HFF-Myc (cell line): ENCODE measurements at places on chromosomes 6 and 20.

- DNase-seq, result no peak
Observed at GRCh38 chr6:145327586-145327985, 407.7 kb downstream of the EPM2A start.

GRCh38 chr6:131476362-131476761 lies 96.7 kb upstream of the ARG1 start:
- DNase-seq, result no peak

GRCh38 chr20:12928755-12929401 lies 79.9 kb upstream of the SPTLC3 start:
- DNase-seq, result peak; percentile 10

GRCh38 chr6:75436869-75437268 lies 56.7 kb downstream of the FILIP1 start:
- no peak for DNase-seq

- no peak for DNase-seq
Observed at GRCh38 chr20:18647777-18648176, 59.9 kb downstream of the DTD1 start.

DNA sequence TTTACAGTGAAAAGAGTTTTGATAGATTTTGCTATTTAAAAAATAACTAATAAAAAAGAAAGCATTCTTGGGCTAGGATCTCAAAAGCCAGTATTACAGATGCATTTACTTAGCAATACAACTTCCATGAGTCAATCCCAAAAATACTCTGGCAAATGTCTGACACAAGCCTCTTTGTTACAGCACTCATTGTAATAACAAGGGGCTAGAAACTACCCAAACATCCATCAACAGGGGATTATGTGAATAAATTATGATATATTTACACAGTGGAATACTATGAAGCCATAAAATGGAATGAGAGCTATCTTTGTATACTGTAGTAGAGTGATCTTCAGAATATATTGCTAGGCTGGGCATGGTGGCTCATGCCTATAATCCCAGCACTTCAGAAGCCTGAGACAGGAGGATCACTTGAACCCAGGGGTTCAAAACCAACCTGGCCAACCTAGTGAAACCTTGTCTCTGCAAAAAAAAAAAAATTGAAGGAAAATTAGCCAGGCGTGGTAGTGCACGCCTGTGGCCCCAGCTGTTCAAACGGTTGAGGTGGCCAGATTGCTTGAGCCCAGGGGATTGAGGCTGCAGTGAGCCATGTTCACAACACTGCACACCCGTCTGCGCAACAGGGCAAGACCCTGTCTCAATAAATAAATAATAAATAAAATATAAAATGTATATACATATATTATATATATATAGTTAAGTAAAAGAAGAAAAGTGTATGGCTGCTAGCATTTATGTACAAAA lies 34.7 kb upstream of the TOP1 start:
- DNase-seq, result no peak

- no peak for DNase-seq
Observed at GRCh38 chr6:30135147-30135546, 793 bp upstream of the TRIM40 start.

DNA sequence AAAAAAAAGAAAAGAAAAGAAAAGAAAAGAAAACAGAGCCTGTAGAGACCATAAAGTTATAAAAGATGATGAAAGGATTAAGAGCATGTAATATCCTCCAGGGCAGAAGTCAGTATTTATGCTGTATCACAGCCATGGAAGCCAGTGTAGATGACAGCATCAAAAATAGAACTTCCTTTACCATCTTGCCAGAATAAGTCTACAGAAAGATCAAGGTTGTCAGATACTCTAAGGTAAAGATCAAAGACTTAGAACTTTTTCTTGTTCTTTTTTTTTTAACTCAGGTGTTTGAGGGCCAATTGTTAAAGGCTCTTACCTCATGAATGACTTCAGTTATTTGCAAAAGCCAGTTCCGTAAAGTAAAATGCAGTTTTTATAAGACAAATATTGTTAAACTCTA lies 54.6 kb downstream of the ARHGAP18 start:
- no peak for DNase-seq

DNA sequence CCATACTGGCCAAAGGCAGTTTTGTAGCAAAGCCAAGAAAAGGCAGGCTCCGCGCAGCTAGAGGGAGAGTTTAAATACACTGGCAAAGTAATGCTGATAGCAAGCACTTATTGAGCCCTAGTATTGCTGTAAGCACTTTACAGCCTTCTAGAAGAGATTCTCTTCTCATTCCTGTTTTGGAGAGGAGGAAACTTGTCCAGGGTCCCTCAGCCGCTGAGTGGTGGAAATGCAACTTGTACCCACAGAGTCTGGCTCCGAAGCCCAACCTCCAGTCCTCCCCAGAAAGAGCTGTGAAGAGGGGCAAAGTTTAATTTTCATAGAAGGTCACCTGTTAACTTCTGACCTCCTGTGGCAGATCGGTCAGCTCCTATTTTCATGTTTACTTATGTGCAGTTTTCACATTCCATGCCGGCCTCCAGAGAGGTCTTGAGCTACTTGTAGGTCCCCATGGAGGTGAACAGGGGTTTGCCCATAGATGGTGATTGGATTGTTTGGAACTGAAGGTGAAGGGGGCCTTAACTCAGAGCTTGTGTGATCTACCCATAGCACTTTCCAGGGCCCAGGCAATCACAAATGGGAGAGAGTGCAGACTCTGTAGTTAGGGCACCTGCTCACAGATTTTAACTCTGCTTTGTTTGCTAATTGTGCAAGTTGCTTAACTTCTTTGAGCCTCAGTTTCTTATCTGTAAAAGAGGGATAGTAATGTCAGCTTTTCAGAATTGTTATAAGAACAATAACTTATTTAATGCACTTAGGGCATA lies 70.7 kb downstream of the LYRM2 start:
- no peak for DNase-seq

DNA sequence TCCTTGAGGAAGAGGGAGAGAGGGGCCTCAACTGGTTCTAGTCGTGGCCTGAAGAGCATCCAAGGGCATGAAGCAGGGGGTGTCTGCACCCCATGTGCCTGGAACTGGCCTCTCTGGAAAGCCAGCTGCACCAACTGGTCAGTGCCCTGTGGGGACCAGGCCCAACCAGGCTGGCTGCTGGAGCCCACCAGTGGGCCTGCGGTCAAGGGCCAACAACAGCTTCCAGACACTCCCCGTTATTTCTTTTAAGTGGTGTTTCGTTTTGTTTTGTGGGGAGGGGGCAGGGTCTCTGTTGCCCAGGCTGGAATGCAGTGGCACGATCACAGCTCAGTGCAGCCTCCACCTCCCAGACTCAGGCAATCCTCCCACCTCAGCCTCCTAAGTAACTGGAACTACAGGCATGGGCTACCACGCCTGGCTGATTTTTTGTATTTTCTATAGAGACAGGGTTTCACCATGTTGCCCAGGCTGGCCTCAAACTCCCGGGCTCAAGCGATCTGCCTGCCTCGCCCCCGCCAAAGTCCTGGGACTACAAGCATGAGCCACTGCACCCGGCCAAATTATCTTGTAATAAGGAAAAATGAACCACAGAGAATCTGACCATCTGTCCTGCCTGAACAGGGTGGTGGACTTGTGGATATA lies 11.9 kb upstream of the C20orf144 start:
- no peak for DNase-seq

DNA sequence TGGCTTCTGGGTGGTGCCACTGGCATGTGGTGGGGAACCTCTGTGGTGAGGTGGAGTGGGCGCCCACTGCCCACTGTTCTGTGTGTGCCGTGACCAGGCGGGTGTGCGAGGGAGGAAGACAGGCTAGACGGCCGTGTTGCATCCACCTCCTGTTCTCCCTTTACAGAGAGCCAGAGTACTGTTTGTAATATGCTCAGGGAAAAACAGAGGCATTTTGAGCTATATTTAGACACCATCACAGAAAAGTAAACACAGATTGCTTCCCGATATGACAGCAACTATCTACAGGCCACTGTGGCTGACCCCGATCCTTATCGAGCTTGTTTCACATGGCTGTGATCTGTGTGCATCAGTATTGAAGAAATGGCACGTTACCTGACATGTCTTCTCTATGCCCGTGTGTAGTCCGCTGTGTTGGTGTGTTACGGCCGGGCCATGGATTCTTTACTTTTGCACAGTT lies 45.6 kb downstream of the ARID1B start:
- DNase-seq, result no peak

DNA sequence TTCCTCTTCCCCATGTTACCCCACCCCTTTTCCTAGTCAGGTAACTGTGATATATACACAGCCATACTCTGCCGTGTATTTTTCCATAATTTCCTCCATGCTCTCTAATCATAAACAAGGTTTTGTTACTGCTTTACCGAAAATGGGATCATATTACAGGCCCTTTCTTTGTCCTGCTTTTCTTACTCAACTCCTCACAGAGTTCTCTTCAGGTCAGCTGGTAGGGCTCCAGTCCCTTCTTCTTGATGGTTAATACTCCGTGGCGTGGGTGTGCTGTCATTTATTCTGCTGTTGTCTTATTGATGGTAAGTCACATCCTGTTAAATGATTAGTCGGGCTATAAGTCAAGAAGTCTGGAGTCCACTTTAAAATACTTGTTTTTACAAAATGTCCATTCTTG lies 24.9 kb upstream of the PI16 start:
- no peak for DNase-seq

- no peak for DNase-seq
Observed at GRCh38 chr6:77425216-77425615, 38.1 kb downstream of the HTR1B start.

DNA sequence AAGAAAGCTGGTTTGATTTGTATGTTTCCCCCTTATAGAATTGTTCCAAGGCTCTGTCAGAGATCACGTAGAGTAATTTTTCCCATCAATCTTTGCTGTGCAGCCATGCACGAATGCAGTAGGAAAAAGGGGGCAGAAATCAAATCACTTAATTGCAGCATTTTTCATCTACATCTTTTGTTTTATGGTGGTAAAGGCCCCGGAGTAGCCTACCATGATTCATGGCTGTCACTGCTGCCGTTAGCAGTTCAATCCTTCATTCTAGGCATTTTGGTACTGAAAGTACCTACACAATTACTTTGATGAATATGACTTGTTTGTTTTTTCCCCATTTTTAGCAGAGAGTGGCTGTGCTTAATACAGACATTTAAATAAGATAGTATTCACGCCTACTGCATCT lies 631.9 kb upstream of the MMS22L start:
- DNase-seq, result no peak

GRCh38 chr6:122683989-122684651 lies 73.9 kb downstream of the PKIB start:
- DNase-seq, result no peak

GRCh38 chr20:9616833-9617461 lies 102.6 kb downstream of the LAMP5 start:
- DNase-seq, result peak; percentile 44

DNA sequence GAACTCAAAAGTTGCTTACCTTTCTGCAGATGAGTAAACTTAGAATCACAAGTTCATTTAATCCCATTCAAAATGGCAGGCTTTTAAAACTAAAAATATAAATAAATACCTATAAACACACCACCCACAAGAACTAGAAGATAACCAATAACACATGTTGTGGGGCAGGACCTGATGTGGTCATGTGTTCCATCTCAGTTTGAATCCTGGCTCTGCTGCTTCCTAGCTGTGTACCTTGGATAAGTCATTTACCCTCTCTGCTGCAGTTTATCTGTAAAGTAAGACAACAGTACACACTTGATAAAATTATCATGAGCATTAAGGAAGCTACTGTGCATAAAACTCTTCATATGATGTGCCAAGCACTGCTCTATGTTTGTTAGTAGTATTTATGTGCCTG lies 22.0 kb downstream of the TRIM27 start:
- DNase-seq, result peak; percentile 67

GRCh38 chr20:64011366-64011779 lies 24.6 kb upstream of the C20orf204 start:
- DNase-seq, result no peak

DNA sequence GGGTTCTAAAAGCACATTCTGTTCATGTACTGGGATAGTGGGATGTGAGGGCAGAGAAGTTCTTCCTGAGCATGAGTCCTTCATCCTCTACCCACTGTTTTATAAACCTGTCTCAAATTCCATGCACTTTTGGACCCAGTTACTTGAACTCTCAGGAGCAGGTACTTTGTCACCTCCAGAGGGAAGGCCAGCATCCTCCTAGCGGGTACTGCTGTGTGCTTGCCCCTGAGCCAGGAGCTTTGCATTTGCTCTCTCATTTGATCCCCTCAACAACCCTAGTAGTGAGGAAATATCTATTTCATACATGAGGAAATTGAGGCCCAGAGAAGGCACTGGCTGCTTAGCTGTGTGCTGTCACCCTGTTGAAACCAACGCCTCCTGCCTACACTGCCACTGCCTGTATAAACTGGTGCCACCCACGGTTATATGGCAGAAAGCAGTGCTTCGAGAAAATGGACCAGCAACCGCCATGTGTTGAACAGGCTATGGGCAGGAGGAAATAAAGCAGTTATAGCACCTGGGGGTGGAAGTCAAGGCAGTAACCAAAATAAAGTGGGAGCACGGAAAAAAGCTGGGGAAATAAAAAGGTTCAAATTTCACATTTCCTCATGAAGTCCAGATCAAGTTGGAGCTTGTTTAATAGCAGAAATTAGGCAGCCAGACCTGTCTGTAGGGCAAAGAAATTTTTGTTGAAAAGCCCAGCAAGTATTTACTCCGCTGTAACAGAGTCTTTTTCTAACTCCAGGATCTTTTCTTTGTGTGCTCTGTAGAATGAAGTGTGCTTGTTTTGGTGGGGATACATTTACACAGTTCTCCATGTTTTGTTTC lies 38.0 kb downstream of the KLHL31 start:
- DNase-seq, result no peak

- DNase-seq, result no peak
Observed at GRCh38 chr6:22334778-22335177, 37.9 kb upstream of the PRL start.

GRCh38 chr20:5665417-5665816 lies 84.8 kb upstream of the SHLD1 start:
- DNase-seq, result no peak

- DNase-seq, result no peak
Observed at GRCh38 chr6:67640484-67640883, 994.6 kb upstream of the ADGRB3 start.

GRCh38 chr6:25939593-25939992 lies 9.1 kb upstream of the SLC17A2 start:
- no peak for DNase-seq

DNA sequence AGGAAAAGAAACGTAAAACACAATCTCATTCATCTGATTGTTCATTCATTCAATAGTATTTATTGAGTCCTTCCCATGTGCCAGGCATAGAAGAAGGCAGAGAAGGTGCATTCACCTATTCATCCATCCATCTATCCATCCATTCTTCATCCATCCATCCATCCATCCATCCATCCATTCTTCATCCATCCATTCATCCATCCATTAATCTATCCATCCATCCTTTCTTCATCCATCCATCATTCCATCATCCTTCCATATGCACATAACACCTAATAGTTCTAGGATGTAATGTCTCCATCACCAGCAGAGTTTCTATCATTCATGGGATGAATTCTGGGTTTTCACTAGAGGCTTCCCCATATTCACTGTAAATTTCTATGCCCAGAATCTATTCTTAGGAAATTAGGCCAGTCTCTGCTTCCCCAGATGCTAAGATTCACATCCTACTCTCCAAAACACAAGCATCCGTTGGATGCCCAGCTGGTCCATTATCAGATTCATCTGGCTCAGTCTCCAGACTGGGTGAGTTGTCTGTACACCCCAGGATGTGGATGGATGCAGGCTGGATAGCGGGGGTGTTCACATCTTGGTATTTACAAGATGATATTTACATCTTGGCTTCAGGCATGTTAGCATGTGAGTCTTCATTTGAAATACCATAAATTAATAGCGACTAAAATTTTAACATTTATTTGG lies 517.7 kb upstream of the SULF2 start:
- DNase-seq, result no peak

GRCh38 chr6:55034752-55035151 lies 139.6 kb upstream of the HCRTR2 start:
- DNase-seq, result no peak
